ENCODE measurements at places on chromosomes 3 and 15. TPM values are rescaled to one million over a fixed set of nuclear protein-coding genes. Genes with fewer than 3 reads are reported as not detected.

GRCh38 chr15:29403772-29404171, 134.2 kb upstream of the NSMCE3 start:
- no peaks in the 10 kb centered on the region for H3K36me3 ChIP-seq
- no peaks in the 10 kb centered on the region for H3K4me1 ChIP-seq
- peaks cover 4% of the 10 kb centered on the region for H3K27me3 ChIP-seq
- no peak overlapping the region for H3K4me3 ChIP-seq
- DNase-seq: no peak

P2RY13 gene
- total RNA-seq: not detected

TERC gene
- total RNA-seq: 7.3 TPM

KLF15 gene
- total RNA-seq: 0.11 TPM

- no peaks in the 10 kb centered on the region for H3K4me1 ChIP-seq
- no peak overlapping the region for H3K27ac ChIP-seq
- H3K36me3 ChIP-seq: no peaks in the 10 kb centered on the region
- DNase-seq: no peak
Measured at GRCh38 chr15:25464784-25465183, 26.0 kb upstream of the UBE3A start.

Data from activated naive CD8-positive, alpha-beta T cell treated with anti-CD3 and anti-CD28 coated beads, Interleukin-2, amount 10 ng/mL, durations not matched to agents 7 days and 5 days (primary cell).